ENCODE measurements at places on chromosomes 12 and 14. TPM values are rescaled to one million over a fixed set of nuclear protein-coding genes. Genes with fewer than 3 reads are reported as not detected.
A peak's percentile ranks its signal among the peaks of the same experiment; 100 is the strongest.

Gene COCH
- polyA plus RNA-seq = 12.9 TPM

GRCh38 chr14:61388173-61388975 lies 67.0 kb downstream of the PRKCH start:
- no peak for DNase-seq

- no peak for DNase-seq
These were observed 9.7 kb downstream of the DDX47 start for GRCh38 chr12:12822886-12823285.

DNA sequence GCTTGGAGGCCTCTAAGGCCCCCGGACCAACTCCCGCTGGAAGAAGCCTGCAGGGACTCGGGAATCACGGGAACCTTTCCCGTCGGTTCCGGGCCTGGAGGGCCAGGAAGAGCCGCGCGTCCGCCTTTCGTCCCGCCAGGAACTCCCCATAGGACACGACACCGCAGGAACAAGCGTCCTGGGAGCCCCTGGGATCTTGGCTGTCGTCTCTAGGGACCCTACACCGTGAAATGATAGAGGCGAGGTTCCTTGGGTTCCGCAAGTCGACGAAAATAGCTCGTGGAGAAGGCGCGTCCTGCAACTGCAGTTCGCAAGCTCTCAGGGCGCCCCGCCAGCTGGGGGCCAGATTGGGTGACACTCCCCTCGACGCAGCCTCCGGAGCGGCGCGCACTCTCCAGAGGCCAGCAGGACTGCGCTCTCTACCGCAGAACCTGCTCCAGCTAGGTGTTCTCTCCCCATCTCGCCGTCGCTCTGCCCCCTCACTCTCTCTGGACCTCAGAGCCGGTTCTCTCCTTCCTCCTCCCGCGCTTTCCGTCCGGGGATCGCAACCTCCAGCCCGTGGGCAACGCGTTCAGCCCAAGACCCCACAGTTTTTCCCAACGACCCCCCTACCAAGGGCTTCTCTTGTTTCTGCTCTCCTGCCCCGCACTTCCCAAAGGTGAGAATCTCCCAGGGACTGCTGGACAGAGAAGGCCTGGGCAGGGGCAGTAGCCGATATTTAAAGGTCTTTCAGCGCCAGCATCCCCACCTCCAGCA lies 776 bp downstream of the BMP4 start:
- DNase-seq = peak; percentile 84

DNA sequence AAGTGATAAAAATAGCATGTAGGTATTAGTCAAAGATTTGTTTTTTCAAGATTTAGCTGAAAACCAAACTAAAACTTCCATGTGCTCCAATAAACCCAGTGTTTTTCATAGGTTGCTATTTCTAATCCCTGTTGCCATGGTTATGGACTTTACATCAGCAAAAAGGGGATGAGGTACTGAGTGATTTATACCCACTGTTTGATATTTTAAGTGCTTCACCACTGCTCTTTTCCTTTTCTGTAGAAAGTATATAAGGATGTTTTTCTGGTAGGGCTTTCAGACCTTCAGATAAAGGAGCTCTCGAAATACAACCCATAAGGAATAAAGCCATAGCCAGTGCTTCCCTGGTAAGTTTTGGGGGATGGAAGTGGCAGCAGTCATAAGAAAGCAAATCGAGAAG lies at the start of gene OTOGL:
Gene OTOGL, plus strand, starts transcription at position 279 of the 400 bp plus-strand sequence. CDS start 109,895 bp downstream, outside the sequence.
- DNase-seq = no peak

GRCh38 chr12:29071099-29071498 lies 78.0 kb upstream of the FAR2 start:
- DNase-seq = no peak

- DNase-seq = no peak
These were observed 380.0 kb downstream of the KCNH5 start for GRCh38 chr14:62665286-62665685.
